ENCODE measurements at places on chromosomes 3 and 15. TPM values are rescaled to one million over a fixed set of nuclear protein-coding genes. Genes with fewer than 3 reads are reported as not detected.

Gene ANKDD1A
- 1.4 TPM for total RNA-seq

Gene TTLL13
- total RNA-seq = not detected

Gene STT3B
- 85.3 TPM for total RNA-seq

Gene PIF1
- total RNA-seq = 0.35 TPM

Gene CAPN3
- 2.6 TPM for total RNA-seq

DNA sequence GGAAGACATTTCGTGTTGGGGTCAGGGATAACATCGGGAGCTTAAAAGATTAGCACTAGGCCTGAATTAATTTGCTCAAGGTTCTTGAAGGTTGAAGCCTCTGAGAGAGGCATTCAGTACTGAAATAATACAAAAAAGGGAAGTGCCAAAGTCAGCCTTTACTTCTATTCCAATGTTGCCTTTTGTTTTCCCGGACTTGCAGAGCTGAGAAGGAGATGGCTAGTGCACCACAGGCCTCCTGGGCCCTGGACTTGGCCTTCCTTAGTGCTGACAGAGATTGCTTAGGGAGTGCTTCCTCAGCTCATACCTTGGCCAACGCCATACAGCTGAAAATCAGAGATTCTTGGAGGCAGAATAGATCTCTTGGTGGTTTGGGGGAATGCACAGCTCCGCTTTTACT is 333.6 kb upstream of the TBL1XR1 start:
- peak; percentile 63 for DNase-seq

- no peak for DNase-seq
Measured at GRCh38 chr15:100723315-100723801, 121.0 kb downstream of the ASB7 start.

DNA sequence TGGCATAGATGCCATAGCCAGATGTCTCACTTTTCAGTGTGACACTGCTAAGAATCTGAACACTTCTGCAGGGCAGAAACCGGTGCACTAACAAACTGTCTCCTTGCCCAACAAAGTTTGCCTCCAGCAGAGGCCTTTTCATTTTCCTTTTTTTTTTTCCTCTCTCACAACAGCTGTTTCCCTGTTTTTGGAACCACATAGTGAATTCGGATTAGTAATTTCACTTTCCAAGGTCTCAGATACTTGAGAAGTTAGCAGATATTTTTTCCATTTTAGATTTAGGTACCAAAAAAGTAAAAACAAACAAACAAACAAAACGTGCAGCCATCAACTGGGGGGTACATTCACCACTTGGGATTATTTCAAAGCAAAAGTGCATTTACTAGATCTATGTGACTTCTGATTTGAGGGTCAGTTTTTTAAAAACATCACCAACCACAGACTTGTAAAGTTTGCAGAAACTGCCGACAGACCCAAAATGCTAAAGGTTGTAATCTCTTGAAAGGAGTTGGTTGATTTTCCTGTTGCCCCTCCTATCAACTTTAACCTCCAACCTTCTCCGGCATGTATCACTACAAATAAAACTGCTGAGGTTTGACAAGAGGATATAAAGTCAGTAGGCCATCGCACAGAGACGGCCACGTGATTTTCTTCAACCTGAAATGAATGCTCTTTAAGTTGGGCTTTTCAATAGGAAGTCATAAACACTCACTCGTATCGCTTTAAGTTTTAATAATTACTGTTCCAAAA is 169.1 kb downstream of the CDIN1 start:
- DNase-seq = no peak

- DNase-seq = no peak
Measured at GRCh38 chr3:98846101-98846500, 55.4 kb downstream of the DCBLD2 start.

DNA sequence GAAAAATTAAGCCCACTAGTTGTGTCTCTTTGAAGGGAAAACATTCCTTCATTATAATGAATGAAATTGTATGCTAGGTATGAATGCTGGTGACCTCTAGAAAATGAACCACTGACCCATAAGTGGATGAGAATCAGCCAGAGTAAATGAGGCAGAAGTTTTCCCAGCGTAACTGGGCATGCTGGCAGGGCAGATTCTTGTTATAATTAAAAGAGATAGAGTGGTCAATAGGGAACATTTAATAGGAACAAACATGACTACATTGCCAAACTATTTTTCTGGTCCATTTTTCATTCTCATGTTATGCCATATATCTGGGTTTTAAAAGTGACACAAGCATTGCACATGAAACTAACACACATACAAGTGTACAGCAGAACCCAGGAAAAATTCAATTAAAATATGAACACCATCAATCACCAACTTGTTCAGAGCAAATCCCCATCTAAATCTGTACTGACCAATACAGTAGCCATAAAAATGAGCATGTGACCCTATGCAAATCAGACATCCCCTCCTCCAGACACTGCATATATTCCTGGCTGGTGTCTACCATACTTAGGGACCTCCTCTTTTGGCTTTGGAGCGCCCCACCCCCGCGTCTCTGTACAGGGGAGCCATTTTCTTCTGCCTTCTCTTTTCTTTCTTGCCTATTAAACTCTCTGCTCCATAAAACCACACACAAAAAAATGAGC is 4.0 kb downstream of the CLRN1 start:
- no peak for DNase-seq
